ENCODE measurements at places on chromosomes 1 and 21. TPM values are rescaled to one million over a fixed set of nuclear protein-coding genes. Genes with fewer than 3 reads are reported as not detected.

Gene C1orf56
- total RNA-seq, result 2.3 TPM

Gene CITED4
- total RNA-seq, result 1.7 TPM

DNA sequence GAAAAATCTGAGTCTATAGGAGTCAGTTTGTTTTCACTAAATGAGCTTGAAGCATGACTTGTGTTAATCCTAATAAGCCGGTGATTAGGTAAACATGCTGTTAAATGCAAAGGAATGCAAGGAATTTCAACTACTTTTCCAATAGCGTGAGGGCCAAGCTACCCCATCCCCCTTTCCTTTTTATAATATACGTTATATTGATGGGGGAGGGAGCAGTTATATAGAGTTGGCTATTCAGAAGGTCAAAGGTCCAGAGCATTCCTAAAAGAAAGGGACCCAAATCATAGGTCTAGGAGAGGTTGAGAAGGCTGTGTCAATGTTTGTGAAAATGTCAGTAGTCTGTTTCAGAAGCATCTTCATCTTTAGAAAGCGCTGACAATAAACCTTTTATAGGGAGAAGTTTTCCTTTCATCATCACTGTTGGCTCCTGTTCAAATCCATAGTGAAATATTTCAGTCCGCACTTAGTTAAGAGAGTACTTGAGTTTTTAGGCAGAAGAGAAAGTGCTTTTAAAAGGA is 3.8 kb downstream of the CCN1 start:
- no peak for DNase-seq

Gene SLAMF1
- 75.0 TPM for total RNA-seq

DNA sequence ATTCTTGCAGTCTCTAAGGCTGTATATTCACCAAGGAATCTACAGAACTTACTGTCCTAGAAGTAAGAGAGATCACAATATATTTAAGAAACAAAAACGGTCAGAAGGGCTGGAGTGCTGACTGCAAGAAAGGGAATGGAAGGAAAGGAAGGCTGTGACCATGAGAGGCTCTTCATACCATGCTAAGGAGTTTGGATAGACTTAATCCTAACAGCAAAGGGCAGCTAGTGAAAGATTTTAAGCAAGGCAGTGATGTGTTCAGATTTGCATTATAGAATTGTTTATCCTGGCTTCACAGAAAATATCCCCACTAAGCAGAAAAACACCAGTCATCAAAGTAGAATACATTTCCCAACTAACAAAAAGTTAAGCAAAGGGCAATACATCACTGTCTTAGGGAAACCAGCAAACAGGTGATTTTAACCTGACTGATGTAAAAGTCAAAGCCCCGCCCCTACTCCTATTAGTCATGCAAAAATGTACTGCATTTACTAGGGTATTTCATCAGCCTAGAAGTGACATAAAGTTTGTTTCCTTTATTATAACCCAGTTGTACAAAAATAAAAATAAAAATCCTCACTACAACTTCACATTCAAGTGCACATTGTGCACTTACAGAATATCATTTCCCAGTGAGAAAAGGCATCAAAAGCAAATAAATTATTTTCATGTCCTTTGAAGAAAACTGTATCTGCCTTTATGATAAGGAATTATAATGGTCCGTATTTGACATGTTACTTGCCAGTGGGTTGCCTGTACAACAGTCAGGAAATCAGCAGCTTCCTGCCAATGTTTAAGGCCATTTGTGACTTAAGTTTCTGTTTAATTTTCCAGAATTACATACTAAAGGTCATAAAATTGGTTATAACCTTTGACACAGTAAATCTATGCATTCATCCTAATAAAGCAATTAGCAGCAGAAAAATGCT is 17.2 kb downstream of the JAK1 start:
- no peak for DNase-seq

- no peak for DNase-seq
Observed at GRCh38 chr1:100832694-100833428, 61.8 kb downstream of the EXTL2 start.

DNA sequence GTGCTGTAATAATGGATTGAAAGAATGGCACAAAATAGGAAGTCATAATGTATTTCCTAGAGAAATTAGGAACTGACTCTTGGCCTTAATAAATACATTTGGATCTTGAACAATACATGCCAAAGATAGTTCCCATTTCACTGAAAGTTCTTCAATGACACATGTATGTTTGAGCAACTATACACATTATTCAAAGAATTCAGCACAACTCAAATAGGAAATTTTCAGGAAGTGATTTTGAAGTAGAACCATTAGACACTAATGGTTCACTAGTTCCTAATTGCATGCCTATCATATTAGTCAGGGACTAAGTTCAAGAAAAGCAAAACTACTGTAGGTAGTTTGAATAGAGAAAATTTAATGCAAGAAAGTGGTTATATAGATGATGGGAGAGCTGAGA is 404.7 kb downstream of the LMO4 start:
- DNase-seq, result no peak

Gene AKNAD1
- not detected for total RNA-seq

Gene LUZP1
- 19.5 TPM for total RNA-seq

DNA sequence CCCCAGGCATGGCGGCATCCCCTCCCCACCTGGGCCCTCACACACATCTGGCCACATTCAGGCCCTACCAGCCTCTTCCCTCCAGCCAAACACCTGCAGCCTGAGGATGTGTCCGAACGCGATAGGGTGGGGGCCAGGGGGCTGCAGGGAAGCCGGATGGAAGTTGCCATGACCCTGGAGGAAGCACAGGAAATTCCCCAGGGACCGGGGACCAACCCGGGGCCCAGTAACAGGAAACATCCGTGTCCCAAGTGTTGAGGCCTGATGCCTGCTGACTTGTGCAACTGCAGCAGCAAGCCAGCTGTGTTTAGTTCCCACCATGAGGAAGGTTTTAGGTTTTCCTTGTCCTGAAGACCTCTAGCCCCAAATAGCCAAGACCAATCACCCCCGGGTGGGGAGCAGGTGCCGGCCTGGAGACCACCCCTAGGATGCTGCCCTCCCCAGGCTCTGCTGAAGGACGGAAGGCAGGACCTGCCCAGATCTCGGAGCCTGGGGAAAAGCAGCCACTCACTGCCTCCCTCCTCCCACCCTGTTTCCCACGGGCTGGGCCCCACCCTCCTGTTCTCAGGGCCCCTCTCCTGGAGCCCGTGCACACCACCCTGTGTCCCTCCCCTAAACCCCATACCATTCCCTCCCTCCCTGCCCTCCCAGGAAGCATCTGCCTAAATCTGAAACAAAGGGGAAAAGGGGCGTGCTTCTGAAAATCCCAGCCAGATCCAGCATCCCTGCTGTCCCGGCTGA is 29.8 kb downstream of the MEGF6 start:
- no peak for DNase-seq

Gene AGPAT3
- total RNA-seq, result 69.3 TPM

GRCh38 chr1:201171063-201172036 is 17.1 kb upstream of the TMEM9 start:
- peak; percentile 34 for DNase-seq

Gene LCE1A
- total RNA-seq, result not detected

DNA sequence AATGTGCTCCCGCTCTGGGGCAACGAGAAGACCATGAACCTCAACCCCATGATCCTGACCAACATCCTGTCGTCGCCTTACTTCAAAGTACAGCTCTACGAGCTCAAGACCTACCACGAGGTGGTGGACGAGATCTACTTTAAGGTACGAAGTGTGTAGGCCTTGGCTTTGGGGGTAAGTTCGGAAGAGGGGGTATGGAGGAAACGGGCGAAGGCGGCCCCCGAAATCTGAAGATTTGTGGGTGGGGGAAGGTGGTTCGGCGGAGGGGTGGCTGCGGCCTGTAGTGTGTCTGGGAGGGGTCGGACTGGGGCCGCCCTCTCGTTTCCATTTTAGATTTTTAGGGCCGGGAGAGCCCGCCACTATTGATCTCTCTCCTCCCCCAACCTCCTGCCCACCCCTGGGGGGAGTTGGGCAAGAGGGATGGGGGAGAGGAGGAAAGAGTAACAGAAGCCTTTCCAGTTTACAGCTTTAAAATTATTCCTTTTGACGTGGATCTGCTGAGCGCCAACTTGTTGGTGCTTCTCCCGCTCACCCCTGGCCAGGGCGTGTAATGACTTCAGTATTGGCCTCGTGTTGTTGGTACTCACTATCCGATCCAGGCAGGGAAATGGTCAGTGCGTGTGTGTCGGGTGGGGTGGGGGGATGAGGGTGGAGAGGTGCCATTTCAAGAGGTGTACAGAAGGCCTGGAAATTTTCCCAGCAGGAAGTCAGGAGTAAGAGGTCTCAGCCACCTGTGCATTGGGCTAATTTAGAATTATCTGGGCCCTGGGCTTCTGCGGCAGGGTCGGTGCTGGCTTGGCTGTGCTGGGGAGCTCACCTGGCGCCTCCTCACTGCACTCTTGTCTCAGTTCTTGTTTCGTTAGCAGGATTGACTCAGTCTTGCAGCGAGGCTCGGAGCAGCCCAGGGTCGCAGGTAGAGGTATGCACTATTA is 880 bp downstream of the PRPF38B start:
- DNase-seq, result peak; percentile 74

Gene DIO1
- total RNA-seq, result not detected

DNA sequence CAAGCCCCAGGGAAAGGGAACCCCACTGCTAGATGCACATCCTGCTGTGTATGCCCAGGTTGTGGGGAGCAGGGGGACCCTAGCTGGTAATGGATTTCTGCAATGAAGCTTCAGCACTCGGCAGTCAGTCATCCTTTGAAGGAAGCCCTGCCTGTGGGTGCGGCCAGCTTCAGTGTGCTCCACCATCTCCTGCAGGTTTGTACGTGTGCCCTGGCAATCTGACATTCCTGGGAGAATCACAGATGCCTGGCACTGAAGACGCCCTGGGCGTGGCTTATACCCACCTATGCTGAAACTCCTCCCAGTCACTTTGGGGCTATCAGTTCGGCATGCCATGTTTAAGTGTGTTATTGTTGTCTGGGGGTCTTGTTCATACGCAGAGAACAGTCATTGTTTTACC is 6.8 kb downstream of the SPRR5 start:
- DNase-seq, result no peak

Gene SETD4
- 20.5 TPM for total RNA-seq

- DNase-seq, result no peak
Observed at GRCh38 chr1:202567738-202568137, 142.5 kb downstream of the SYT2 start.

- no peak for DNase-seq
Observed at GRCh38 chr21:17003258-17003615, 509.6 kb upstream of the CXADR start.
